H7 (cell line): ENCODE measurements at places on chromosomes 16 and 17.

- no peak for DNase-seq
These were observed 25.8 kb downstream of the SAP30BP start for GRCh38 chr17:75692976-75693375.

- DNase-seq: no peak
These were observed 183.3 kb downstream of the LGALS9B start for GRCh38 chr17:20284022-20284421.

- no peak for DNase-seq
These were observed 13.1 kb downstream of the CFAP20 start for GRCh38 chr16:58116081-58116480.

DNA sequence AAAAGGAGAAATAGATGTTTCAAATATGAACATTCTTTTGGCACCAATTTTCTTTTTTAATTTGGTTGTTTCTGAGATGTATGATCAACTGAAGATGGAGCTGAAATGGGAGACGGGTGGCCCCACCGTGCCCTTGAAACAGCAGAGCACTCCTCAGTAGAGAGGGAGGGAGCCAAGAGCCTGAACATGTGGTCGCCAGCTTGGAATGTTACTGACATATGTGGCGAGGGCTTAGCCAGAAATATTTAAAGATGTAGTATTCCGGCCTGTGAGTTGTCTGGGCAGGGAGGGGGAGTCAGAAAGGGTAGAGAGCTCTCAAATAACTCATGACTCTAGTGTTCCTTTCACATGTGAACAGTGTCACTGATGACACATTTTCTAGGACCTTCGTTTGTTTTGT is 13.3 kb upstream of the MRC2 start:
- DNase-seq: no peak

- DNase-seq: no peak
These were observed 7.4 kb downstream of the HLF start for GRCh38 chr17:55271958-55272710.

DNA sequence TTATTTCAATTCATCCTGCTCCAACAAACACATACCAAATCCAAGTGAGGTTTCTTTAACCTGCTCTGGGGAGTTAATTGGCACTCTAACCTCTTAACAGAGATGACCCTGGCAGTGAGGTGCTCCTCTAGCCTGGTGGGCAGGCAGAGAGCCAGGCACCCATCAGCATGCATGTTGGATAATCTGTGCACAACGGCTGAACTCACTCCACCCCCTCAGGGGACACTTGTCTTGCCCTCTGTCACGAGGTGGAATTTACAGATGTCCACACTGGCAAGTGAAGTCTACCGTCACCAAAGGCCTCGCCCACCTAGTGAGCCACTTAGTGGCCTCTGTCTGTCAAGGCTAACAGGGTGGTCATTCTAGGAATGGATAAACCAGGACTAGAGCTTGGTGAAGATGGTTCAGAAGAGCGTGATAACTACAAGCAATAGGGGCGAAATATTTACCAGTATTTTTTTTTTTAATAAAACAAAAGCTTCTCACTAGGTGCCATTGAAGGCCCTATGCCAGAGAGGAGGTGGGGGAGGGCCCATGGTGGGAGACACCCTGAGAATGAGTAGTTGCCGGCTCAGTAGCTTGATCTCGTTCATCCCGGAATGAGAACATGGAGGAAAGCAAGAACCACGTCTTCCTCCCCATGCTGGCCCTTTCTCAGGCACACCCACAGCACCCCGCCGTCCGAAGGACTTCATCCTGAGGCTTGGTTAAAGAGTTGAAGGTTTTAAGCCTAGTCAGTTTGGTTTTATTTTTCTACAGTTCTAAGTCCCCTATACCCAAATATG is 25.2 kb downstream of the PLD6 start:
- no peak for DNase-seq

DNA sequence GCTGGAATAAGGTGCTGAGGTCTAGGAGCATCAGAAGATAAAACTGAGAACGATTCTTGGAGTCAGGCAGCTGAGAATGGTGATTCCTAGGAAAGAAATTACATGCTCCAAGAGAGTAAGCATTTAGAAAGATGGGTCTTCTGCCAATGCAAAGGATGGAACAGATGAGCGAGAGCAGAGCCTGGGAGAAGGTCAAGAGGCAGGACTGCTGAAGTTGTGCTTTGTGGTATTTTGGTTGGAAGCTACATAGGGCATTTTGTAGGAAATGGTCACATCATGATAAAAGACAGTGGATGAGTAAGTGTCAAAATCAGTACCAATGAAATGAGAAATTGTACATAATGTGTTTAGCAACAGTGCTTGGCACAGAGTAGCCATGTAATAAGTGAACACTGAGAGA is 1.4 kb upstream of the CRYM start:
- DNase-seq: no peak
